CD4-positive, alpha-beta T cell treated with Interleukin-17A for 1 hour (primary cell): ENCODE measurements at places on chromosomes 7 and 10.

DNA sequence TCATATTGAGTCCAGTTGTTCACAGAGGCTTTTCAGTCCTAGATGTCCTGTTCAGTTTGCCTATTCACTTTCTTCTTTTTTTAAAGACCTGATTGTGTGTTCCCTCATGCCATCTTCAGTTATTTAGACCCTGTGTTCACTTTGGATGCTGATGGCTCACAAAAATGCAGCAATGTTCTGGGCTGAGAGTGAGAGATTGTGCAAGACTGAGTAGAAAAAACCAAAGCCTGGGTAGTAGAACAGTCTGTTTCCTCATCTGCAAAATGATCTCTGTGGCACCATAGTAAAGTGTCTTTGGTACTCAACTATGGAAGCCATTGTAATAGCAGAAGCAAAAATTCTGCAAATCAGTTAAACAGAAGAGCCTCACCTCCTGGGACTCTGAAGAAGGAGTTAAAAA lies 43.2 kb downstream of the AKR1B1 start:
- DNase-seq, result no peak

DNA sequence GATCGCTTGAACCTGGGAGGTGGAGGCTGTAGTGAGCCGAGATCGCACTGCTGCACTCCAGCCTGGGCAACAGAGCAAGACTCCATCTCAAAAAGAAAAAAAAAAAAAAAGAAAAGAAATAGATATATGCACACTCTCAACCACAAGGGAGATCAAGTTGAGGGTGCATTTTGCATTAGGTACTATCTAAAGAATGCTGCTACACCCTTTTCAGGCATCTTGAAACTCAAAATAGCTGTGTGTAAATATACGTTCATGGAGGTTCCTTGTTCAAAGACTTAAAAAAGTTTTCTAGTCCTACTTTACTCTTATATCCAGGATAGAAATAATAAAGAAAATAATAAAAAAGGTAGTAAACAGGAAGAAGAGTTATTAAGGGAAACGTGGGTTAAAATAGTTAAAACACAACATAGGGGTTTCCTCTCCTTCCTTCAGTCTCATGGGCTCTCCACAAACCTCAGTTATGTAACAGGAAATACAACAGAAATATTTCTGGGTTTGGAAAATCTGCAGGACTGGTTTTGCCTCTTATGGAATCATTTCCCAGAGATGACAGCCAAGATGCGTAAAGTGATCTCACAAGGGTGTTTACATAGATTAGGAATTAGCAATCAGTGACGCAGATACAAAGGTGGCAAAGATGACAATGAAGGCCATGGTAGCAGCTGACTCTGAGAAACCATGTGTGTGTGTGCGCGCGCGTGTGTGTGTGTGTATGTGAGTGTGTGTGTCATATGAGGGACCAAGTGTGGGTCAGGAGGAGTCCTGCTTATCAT lies 15.1 kb downstream of the STEAP4 start:
- DNase-seq, result no peak

- DNase-seq, result no peak
These were observed 87.1 kb downstream of the DYNC1I1 start for GRCh38 chr7:95859429-95859828.

- no peak for DNase-seq
These were observed 223.4 kb downstream of the DOCK4 start for GRCh38 chr7:111982804-111983203.

GRCh38 chr10:72044417-72045041 lies 43.8 kb downstream of the SPOCK2 start:
- DNase-seq, result no peak

- DNase-seq, result no peak
These were observed 63.3 kb upstream of the PDLIM1 start for GRCh38 chr10:95354110-95354509.

- peak; percentile 67 for DNase-seq
These were observed at the start of gene CHN2 for GRCh38 chr7:29194594-29195427. Gene CHN2 (plus strand): TSS chr7:29194775.

DNA sequence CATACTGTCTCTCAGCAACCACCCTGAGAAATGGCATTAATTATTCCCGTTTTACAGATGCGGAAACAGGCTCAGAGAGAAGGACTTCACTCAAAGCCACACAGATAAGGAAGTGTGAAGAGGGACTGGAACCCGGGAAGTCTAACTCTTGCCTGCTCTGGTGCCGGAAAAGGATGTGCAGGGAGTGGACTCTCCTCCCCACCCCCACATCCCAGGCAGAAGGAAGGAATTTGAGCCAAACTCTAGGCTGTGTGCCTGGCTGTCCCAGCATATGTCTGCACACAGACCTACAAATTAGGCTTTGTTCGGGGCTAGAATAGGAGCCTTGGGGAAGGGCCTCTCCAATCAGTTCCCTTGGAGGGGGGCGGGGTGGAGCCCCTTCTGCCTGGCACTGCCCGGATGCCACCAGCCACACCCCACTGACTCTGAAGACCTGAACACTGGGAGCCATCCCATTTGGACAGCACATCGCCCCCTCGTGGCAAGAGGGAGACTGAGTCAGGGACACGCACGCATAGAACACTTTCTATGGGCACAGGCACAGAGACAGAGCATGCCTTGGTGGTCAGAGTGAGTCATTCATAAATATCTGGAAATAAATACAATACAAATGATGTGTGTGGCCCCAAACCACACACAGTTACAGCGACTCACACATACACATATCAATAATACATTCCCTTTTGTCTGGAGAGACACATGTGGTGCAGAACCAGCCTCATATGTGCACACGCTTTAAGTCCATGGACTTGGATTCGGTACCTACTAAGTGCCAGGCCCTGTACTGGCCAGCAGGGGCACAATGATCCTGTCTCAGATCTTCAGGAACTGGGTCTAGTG lies 13.1 kb downstream of the LZTS2 start:
- DNase-seq, result peak; percentile 84

DNA sequence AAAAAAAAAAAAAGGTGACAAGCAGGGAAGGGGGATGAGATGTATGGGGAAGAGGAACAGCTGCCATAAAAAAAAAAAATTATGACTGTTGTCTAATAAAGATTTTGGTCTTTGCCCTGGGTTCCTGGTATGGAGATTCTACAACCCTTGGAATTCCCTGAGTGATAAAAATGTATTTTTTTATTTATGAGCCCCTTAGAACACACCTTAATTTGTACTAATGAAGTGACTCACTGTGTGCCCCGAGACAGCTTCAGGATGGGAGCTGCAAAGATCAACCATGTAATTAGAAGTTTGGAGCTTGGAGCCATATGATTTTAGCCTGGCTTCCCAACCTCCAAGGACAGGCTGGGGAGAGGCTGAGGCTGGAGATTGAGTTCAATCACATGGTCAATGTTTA lies 69.7 kb downstream of the NHLRC2 start:
- DNase-seq, result no peak
